ENCODE measurements at places on chromosomes 3 and 15.

- peak; percentile 72 for DNase-seq
Observed at GRCh38 chr3:98779541-98780335, 16.6 kb downstream of the ST3GAL6 start.

GRCh38 chr15:78004919-78005634 is 72.4 kb downstream of the TBC1D2B start:
- peak; percentile 88 for DNase-seq

- no peak for DNase-seq
Observed at GRCh38 chr3:143634991-143635390, 213.3 kb downstream of the SLC9A9 start.

DNA sequence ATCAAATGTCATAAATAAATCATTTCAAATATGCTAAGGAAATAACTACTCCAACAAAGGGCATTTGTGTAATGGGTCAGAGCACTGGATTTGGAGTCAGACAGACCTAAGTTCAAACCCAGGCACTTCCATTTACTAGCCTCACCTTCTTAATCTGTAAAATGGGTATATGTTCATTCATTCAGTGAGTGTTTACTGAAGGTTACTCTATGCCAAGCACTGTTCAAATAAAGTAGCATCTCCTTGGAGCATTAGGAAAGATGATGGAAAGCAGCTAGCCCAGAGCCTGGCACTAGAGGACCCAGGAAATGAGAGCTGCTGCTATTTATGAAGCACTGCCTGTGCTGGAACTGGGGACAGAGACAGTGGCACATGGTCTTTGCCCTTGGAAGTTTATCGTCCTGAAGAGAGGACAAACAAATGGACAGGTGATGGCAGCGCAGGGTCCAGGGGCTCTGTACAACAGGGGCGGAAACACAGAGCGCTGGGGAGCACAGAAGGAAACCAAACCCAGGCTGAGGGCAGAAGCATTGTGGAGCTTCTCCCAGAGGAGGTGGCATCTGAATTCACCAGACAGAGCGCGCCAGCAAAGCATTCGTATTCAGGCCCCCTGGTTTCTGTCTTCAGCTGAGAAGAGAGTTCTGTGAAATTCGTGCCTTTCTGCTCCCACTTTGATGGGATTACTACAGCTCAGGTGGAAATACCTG is 19.0 kb downstream of the TM4SF4 start:
- DNase-seq, result no peak

DNA sequence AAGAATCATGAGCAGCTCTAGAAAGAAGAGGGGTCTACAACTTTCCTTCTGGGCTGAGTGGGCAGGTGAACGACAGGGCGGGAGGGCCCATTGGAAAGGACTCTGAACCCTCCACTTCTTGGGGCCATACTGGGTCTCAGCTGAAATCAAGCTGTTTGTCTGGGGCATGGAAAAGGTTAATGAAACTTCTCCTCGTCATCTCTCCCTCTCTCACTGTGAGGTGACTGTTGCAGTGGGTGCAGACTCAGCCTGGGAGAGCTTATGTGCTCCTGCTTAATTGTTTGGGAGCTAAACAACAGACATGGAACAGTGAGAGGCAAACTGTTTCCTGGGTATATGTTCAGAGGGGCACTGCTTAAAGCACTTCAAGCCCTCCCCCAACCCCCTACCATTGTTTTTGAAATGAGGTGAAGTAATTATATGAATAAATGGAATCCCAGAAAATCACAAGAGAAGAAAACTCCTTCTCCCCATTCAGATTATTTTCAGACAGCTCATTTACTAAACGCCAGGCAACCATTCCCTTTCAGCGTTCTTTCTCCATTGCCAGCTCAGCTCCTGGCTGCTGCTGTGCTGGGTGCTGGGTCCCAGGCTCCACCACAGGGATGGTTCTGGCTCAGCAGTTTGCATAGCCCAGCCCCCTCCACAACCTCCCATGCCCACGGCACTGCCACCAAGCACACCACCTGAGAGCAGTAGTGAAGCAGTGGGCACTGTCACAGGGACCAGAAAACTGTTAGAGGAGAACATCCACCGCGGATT is 444.9 kb upstream of the TBL1XR1 start:
- DNase-seq, result no peak

DNA sequence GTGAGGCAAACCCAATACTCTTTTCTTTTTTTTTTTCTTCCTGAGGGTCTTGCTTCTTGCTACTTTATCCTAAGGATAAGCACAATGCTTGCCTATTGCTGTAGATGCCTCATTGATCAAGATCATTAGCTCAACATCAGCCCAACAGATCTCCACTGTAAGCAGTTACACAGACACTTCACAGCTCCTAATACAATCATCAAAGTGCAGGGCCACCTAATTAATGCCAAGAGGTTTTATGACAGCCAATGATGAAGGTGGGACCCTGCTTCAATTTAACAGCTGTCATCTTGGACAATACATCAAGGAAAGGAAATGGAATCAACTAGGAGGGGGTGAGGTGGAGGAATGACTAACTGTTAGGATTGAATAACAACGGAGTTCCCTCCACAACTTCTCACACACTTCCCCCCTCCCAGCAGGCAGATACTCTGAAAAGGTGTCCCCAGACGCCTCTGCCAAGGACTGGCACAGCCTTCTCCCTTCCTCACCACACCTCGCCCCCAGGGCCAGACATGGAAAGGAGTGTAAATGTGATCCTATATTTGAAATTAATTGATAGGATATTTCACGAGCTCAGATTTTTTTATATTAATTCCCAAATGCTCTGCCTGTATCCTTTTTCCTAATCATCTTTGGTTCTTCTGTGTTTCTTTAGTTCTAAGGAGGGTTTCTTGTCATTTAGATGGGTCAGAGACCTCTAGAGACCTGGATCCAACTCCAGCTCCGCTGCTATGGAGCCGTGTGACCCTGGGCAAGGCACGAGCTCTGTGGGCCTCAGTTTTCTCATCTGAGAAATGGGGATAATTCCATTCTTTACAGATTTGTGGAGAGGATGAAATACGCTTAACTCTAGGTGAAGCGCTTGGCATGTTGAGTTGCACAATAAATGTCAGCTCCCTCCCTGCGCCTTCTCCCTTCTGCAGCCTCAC is 1.2 kb downstream of the DCLK3 start:
- no peak for DNase-seq

- DNase-seq, result peak; percentile 32
Observed at GRCh38 chr15:59662260-59662659, 4.9 kb upstream of the GTF2A2 start.

DNA sequence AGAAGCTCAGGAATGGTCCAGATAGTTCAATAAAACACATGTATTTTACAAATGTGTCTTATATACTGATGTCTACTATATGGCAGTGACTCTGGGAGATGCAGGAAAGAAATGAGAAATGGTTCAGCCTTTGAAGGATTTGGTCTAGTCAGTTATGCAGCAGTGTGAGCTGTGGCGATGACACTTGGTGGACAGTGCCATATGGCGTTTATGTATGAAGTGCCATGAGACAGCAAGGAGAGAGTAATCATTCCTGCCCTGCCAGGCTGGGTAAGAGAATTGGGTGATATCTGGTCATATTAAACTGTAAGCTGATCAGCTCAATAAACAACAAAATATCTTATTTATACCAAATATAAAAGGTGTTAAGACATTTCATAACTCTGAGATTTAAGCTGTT is 47.6 kb upstream of the ANP32A start:
- DNase-seq, result no peak

DNA sequence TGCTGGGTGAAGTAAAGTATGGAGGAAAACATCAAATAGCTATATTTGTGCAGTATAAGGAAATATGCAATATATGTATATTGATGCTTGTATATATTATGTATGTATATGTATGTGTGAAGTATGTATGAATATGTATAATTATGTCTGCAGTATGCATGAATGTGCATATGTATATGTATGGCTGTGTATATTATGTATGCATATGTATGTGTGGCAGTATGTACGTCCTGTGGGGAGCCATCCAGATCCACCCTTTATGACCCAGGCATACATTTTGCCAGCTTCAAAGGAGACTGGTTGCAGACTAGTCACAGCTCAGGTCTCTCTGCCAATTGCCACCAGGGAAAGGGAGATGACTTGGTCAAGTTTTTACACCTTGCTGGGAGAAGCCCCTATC is 24.1 kb downstream of the CCDC54 start:
- no peak for DNase-seq

- peak; percentile 61 for DNase-seq
Observed at GRCh38 chr15:38062696-38063095, 128.3 kb downstream of the TMCO5A start.

DNA sequence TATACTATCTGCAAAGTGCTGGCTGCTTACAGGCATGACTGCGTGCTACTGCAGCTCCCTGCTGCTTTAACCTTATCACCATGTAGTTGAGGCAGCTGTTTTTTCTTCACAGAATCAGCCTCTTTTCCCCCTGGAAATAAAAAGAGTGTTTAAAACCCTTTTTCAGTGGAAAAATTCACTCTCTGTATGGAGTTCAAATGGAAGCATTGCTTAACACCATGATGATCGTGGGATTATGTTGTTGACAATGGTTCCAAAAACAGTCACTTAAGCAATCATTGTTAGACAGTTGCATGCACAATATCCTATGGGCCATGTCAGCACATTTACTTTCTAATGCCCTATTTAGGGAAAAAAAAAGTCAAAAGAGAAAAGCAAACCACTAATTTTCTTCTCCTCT is 536.4 kb downstream of the UNC13C start:
- DNase-seq, result no peak

GRCh38 chr15:96560246-96560895 is 229.9 kb downstream of the NR2F2 start:
- peak; percentile 1 for DNase-seq

GRCh38 chr15:68497206-68497910 is 65.4 kb upstream of the ITGA11 start:
- DNase-seq, result peak; percentile 68

DNA sequence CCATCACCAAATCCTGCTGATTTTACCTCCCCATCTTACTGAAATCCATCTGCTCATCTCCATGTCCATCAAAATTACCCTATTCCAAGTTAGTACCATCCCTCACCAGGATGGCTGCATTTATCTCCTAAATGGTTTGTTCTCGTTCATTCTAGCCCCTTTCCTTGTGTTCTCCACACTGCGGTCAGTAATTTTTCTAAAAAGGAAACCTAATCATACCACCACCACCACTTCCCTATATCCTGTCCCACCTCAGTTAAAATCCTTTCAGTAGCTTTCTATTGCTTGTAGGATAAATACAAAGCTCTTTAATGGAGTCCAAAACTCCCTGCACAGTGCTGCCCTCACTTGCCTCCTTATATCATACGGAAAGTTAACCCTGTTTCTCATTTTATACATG is 51.1 kb downstream of the UACA start:
- DNase-seq, result no peak

DNA sequence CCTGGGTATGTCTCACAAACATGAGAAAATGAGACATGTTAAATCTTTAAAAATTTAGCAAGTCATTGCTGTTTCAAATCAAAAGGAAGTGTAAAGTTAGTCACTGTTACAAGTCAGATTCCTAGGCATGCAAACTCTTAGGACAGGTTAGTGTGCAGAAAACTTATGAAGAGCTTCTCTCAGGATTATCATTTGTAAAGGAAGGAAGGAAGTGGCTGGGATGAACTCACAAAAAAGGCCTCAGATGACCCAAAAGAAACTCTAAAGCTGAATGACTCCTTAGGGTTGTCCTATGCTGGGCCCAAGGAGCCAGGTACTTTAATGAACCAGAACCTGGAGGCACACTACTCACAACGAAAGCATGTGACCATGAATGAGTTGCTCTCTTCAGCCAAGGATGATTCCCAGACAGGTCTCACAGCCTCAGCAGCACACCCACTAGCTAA is 25.0 kb downstream of the MSL2 start:
- peak; percentile 29 for DNase-seq

GRCh38 chr15:93649691-93650235 is 560.8 kb upstream of the RGMA start:
- no peak for DNase-seq

DNA sequence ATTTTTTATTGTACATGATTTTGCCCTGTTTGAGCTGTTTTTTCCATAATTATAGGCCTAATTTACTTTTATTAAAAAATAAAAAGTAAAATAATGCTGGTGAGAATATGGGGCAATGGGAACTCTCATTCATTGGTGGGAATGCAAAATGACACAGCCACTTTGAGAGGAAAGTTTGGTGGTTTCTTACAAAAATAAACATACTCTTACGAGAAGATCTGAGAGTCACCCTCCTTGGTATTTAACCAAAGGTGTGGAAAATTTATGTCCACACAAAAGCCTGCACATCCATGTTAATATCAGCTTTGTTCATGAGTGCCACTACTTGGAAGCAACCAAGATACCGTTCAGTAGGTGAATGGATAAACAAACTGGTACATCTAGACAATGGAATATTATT is 9.8 kb downstream of the MUC13 start:
- no peak for DNase-seq

GRCh38 chr3:190533511-190534281 is 19.8 kb downstream of the IL1RAP start:
- peak; percentile 90 for DNase-seq

DNA sequence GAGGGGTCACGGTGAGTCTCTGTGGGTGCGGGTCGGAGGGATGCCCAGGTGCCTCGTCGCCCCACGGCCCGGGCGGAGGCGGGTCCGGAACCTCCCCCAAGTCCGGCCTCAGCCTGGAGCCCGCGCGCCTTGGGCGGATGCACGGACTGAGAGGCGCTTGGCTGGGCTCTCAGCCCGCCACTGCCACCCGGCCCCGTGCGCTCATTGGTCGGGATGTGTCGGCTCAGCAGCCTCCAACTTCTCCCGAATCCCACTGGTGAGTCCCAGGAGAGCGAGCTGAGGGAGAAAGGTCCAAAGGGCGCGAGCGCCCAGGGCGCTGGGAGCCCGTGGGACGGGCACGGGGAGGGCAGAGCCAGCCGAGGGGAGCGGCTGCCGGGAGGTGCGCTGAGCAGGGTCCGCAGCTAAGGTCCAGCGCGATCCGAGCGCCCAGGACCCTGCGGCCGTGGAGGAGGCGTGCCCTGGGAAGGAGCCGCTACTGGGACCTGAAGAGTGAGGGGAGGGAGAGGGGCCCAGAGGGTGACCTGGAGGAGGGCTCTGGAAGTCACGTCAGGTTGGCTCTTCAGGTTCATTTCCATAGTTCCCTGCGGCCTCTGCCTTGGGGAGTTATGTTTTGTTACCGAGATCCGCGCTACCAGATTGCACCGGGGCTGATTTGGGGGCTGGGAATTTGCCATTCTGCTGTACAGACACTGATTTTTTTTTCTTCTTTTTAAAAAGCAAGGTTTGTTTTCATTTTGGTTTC is at the start of gene MME:
Gene MME (plus strand): TSS at position 574 of the 742 bp plus-strand sequence. CDS start 3,849 bp downstream, outside the sequence.
- DNase-seq, result peak; percentile 79

DNA sequence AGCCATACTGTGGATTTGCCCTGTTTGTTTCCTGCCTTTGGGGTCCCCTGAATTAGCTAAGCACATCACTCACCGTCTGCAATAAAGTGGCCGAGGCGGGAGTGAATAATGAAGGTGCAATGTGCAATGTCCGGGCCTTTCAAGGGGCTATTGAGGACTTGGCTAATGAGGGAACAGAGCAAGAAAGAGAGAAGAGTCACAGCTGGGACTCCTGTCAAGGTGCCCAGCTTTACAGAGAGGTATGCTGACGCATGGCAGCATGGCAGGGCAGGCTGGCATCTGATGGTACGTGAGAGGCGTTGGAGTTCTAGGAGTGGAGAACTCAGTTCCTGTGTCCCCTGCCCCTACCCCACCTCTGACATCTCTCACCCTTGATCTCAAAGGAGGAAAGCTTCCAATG is 13.8 kb upstream of the ATP2B2 start:
- no peak for DNase-seq

GRCh38 chr15:81427176-81427575 is 53.2 kb upstream of the TMC3 start:
- DNase-seq, result no peak

Measured in fibroblast of skin of right biceps (primary cell).